ENCODE measurements at places on chromosomes 16 and 17.

DNA sequence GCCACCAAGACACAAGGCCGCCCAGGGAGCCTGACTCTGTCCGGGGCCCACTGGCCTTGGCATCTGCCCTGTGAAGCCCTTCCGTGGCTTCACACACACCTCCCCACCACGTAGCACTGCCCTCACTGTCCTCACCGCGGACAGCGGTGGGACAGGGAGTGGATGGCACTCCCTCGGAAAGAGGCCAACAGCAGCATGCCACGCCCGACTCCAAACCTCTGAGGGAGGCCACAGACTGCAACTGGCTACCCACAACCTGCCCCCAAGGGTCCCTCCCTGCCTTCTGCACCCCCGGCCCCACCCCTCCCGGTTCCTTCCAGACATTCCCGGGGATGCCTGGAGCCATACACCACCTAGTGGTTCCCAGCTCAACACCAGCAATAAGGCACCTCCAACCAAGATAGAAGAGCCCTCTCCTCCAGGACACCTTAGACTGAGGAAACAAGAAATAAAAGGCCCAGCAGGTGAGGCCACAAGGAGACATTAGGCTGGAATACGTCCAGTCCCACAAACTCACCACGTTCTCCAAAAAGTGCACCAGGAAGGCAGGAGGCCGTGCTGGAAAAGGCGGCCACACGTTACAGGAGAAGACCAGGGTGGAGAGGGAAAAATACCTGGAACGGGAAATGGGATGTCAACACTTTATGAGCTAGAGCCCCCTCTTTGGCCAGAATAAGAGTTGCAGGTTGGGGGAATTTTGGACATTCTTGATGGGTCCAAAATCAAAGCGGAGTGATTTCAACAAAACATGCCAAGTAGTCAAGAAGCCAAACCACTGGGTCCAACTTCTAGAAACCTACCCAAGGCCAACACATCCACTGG lies 310.0 kb downstream of the SOX9 start:
- DNase-seq, result no peak

DNA sequence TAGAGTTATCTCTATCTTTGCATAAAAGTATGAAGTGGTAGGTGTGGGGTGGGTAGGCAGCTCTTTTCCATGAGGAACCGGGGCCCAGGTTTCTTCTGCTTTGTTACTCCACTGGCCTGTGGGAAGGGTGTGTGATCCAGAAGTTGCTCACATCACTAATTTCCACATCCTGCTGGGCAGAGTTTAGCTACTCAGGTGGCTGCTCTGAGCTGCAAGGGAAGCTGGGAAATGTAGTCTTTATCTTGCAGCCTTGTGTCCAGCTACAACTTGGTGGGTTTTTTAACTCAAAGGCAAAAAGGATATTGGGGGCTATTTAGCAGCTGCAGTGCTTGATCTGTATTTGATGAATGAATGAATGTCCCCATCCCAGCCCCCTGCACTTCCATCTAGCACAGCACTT lies 335.3 kb downstream of the SNX29 start:
- DNase-seq, result no peak

DNA sequence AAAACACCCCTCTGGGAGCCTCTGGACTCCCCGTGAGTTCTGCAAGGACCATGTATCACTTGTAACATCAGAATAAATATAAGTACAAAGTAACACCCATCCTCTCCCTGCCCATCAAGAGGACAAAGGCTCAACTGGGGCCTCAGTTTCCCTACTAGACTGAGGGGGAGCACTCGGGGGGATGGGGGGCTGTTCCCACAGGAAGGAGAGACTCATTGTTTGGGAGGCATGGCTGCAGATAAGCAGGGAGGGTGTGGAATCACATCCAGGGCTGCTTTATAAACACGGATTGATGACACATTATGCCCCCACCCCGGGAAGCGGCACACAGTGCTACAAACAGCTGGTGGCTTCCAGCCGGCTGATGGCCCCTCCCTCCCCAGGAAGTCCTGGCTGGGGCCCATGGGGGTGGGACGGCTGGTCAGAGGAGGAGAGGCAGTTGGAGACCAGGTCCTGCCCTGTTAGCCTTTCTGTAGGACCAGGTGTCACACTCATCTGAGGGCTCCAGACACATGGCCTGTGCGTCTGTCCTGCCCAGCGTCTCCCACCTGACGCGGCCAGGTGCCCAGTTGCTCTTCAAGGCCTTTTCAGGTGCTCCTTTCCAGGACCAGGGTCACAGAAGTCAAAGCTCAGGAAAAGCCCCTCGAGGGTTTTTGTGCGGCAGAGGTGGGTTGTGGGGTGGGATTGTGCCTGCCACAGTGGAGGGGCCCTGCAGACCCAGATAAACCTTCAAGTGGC lies 1.3 kb upstream of the MPG start:
- DNase-seq, result no peak

DNA sequence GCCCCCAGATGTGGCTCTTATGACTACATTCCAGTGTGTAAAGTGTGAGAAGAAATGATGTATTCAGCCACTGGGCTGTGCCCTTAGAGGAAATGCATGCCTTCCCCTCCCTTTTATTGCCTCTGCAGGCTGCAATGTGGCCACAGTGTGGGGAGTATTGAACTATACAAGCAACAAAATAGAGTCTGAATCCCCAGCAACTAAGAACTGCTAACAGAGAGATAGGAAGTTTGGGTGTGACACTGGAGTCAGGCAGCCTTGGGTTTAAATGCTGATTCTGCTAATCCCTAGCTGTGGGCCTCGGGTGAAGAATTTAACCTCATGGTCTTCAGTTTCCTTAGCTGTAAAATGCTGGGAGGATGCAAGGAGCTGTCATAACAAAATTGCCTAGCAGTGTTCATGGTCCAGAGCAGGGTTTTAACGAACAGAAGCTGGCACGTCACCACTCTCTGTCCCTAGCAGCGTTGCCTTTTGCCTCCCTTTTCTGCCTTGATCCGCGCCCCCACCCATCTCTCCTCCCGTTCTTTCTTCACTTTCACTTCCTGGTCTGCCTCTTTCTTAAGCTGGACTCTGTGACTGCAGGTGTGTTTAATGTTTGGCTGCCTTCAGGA lies 50.3 kb downstream of the KPNA2 start:
- no peak for DNase-seq

- no peak for DNase-seq
Observed at GRCh38 chr16:11084876-11085485, 140.6 kb downstream of the CLEC16A start.

- DNase-seq, result no peak
Observed at GRCh38 chr16:50390371-50390771, 21.6 kb upstream of the BRD7 start.

GRCh38 chr16:73234496-73234895 lies 186.6 kb upstream of the ZFHX3 start:
- DNase-seq, result no peak

GRCh38 chr16:12784076-12784475 lies 19.6 kb downstream of the CPPED1 start:
- no peak for DNase-seq

DNA sequence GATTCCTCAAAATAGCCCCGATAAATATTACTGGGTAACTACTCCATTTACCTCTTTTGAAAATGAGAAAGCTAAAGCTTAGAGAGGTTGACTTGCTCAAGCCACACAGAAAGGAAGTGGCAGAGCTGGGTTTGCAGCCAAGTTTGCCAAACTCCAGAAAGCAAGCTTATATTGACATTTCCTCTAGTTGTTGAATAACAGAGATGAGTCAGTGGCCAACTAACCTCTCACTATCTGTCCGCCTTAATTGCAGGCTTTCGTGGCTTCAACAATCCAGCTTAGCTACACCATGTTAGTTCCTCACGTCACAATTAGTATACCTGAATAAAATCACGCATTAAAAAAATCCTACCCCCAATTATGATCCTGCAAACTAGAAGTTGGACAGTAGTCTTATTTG lies 151.7 kb downstream of the CNTNAP4 start:
- no peak for DNase-seq

GRCh38 chr17:66805567-66805966 lies 29.4 kb upstream of the CACNG5 start:
- no peak for DNase-seq

DNA sequence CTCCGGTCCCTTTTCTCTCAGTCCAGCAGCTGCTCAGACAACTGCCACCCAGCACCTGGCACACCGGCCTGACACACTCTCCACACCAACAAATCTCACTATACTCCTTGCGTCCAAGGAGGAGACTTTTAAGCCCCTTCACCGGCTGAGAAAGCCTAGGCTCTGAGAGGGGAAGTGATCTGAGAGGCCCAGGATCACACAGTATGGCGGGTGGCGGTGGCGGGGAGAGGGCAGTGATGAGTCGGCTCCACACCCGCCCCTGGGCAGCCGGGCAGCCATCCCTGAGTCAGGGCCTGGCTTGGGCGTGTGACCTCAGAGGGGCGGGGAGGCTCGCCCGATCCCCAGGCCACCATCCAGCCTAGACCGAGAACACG lies 569 bp downstream of the FLII start:
- DNase-seq, result no peak

DNA sequence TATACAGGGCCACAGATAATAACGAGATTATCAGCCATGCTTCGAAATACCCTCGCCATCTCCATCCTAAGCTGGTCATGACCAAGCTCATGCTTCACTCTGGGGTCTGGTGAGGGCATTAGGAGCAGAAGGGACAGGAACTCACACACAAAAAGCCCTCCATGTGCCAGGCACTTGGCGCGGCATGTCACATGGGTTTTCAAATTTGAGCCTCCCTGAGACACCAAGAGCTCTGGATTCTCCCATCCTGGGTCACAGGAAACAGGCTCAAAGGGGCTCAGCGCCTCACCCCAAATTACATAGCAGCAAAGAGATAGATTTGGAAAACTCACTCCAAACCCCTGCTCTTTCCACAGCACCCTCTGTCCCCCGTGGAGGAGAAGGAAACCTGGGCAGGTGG lies 239.5 kb downstream of the GSG1L start:
- DNase-seq, result no peak

DNA sequence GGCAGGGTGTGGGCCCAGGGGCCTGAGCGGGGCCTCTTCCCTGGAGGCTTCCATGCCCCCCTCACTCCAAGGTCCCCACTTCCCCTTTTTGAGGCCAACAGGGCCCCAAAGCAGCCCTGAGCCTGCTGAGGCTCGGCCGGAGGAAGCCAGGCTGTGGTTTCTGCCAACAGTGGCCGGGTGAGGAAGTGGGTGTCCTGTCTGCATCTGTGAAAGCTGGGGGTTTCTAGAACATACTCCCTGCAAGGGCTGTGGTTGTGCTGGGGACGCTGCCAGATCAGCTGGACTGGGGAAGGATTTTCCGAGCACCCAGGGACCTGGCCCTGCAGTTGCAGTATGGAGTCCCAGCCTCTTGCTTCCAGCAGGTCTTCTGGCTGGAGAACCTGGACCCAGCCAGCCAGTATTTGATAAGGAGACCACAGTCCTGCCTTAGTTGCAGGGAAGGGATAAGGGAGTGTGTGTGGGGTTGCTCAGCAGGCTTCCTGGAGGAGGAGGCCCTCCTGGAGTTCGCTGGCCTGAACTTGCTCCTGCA lies 15.7 kb downstream of the ADCY7 start:
- DNase-seq, result no peak

DNA sequence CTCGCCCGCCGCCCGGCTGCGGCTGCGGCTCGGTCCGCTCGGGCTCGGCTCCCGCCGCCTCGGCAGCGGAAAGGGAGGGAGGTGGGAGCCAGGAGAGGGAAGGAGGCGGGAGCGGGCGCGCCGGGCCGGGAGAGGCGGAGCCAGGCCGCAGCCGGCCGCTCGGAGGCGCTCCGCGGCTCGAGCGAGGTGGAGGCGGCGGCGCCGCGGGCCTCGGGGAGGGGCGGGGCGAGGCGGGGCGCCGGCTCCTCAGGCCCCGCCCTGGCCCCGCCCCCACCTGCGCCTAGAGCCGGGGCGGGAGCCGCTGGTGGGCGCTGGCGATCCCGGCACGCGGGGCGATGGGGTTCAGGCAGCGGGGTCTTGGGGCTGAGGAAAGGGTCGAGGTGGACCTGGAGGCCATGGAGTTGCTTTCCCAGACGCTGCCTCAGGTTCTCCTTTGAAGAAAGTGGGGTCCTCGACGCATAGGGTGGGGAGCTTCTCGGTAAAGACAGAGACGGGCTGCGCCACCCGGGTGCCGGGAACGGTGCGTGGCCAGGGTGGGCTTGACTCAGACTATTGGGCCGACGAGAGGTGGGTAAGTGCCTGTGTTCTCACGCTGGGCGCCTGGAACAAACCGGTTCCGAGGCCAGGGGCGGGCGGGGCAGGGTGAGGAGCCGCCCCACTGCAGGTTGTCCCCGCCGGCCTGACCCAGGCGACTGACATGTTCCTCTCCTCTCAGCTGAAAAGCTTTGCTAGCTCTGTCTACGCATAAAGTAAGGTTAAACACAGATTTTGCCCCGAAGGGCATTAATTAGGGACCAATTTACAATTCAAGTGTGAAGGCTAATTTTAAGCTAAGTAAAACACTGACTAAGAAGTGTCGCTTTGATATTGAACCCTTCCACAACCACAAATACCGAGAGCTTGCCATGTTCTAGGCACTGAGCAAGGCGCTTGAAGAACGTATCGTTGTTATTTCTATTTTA lies at the start of gene CMTM4:
Gene CMTM4, minus strand, starts transcription at position 75 of the 962 bp plus-strand sequence. CDS start 218 bp downstream, outside the sequence.
- DNase-seq, result no peak

GRCh38 chr17:10059684-10060211 lies 138.7 kb downstream of the GAS7 start:
- no peak for DNase-seq

GRCh38 chr16:22653876-22654275 lies 143.2 kb downstream of the NPIPB5 start:
- DNase-seq, result no peak

GRCh38 chr16:57479976-57480753 lies 6.1 kb downstream of the DOK4 start:
- no peak for DNase-seq

DNA sequence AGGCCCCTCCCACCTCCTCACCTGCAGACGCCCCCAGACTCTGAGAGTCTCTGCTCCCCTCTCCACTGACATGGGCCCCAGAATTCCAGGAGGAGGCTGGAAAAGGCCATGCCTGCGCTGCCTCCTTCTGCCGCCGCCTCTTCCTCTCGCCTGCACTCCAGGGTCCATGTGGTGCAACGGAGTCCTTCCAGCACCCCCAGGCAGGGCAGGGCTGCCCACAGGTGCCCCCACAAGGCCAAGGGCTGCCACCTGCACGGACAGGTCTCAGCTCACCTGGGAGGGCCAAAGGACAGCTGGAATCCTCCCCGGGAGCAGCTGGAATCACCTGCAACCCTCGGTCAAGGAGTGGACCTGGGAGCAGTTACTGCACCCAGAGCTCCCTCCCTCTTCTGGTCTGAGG lies 194.9 kb downstream of the RBFOX3 start:
- no peak for DNase-seq

DNA sequence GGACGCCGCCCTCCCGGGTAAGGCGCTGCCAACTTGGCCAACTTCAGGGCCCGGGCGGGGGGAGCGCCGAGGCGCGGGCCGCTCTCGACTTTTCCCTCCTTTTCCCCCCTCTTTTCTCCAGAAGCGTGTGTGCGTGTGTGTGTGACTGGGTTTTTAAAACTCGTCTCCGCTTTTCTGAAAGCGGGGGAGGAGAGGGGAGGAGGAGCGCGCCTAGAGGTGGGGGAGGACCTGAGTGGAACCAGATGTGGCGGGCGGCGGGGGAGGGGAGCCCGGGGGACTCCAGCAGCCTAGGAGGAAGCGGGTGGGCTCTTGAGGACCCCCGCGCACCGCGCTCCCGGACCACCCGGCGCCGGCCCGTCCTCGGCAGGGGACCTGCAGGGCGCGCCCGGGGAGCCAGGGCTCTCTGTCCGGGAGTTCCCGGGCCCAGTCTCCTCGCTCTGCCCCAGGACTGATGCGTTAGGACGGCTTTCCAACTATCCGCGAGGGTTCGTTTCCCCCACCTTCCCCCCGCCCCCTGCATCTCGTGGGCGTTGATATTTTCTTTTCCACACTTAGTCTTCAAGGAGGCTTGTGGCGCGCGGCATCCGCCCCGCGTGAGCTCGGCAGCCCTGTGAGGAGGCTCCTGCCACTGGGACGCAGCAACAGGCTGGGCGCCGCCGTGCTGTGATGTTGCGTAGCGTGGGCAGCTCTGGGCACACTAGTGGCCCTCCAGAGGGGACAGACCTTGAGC lies 599 bp downstream of the MRC2 start:
- DNase-seq, result no peak

Measured in NCI-H1436 treated with DMSO at 0.1 percent for 48 hours (cell line).